ENCODE measurements at places on chromosomes 11 and 22.

DNA sequence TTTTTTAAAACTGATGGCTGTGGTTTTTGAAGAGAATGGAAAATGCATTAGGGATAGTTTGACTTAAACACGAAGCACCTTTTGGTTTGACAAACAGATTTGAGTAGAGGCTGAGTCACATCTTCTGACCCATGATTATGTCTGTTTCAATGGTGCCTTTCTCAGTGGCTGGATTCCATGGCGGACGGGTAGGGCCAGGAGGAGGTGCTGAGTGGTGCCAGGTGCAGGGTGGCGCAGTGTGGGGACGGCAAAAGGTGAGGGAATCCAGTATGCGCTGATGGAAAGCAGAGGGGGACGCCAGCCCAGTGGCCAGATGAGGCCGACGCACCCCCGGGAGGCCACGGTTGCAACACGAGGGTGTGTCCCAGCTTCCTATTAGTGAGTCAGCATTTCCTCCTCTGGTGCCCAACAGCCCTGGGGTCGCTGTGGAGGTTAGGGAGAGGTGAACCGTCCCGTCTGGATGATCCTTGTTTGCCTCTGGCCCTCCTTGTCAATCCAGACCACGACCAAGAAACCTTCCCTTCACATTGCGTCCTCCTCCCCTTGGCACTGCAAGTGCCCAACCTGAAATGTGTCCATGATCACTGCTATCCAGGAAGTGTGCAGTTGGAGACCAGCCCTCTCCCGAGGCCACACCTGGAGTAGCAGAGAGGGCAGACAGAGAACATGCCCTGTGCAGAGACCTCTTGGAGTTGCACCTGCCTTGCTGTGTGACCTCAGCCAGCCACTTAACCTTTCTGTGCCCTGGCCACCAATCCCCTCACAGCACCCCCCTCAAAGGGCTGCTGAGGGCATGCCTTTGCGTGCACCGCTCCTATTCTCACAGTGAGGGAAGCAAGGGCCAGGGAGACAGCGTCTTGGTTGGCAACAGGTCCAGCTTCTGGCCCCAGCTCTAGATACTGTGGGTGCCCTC is 32.5 kb upstream of the ATXN10 start:
- no peak for DNase-seq

DNA sequence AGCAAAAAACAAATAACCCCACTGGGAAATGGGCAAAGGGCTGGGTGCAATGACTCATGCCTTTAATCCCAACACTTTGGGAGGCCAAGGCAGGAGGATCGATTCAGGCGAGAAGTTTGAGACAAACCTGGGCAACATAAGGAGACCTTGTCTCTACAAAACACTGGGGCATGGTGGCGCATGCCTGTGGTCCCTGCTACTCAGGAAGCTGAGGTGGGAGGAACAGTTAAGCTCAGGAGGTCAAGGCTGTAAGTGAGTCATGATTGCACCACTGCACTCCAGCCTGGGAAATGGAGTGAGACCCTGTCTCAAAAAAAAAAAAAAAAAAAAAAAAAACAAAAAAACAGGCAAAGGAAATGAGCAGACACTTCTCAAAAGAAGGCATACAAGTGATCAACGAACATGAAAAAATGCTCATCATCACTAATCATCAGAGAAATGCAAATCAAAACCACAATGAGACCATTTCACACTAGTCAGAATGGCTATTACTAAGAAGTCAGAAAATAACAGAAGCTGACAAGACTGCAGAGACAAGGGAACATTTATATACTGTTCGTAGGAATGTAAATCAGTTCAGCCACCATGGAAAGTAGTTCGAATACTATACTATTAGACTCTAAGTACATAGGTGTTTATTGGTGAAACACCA is 48.2 kb upstream of the SMCO4 start:
- DNase-seq = no peak

DNA sequence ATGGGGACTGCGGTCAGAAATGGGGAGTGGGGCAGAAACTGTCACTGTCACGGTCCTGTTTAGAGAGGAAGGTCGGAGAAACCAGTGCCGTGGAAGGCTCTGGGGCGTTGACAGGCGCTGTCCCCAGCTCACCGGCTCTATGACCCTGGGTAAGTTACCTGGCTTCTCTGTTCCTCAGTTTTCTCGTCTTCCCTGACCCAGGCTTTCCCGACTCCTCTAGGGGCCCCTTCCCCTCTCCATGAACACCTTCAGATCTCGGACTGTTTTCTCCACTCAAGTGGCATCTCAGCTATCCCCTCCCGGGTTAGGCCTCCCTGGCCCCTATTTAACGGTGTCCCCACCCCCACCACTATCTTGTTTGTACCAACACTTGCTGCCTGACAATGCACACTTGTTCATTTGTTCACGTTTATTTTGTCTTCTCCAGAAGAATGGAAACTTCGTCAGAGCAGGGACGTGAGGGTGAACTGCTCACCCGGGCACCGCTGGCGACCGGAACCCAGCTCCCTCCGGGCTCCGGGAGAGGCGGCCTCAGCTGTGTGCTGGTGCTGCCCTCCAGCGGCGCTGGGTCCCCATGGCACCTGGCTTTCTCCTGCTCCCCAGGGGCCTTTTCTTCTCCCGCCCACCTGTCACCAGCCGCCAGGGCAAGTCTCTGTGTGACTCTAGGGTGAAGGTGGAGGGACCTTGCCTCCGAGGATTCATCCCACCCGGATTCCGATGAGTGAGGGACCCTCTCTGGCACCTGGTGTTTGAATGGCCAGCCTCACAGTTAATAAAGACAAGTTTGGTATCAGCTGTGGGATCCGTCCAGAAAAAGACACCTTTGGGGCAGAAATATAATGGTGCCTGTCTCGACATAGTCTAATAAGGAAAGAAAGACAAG is 33.1 kb upstream of the SLC35C1 start:
- DNase-seq = peak; percentile 80

DNA sequence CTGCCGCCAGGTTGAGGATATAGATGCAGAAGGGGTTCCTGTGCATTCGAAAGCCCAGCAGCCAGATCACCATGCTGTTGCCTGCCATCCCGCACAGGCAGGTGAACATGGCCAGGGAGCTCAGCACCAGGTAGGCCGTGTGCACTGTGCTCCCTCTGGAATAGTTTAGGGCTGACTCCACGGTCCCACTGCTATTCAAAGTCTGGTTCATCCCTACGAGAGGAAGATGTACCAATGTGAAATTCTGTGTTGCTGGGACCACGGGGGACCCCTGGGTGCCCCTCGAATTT is at the start of gene MRGPRD:
MRGPRD (minus strand) TSS at position 211 of the 290 bp plus-strand sequence; CDS start at position 211, 0 bp downstream.
- DNase-seq = no peak

DNA sequence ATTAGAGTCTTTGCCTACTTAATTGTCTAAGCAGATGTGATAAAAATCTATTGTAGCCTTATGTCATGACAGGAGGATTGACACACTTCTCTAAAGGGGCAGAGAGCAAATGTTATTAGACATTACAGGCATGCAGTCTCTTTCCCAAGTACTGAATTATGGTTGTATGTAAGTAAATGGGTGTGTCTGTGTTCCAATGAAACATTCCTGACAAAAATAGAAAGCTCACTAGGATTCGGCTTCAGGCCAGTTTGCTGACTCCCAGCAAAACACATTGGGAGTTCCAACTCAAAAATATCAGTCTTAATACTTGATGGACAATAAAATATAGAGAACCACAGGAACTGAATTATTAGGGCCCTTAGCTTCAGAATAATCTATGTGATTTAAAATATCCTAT is 1480.4 kb downstream of the FAM181B start:
- no peak for DNase-seq

GRCh38 chr11:132453406-132453805 is 1078.9 kb downstream of the OPCML start:
- DNase-seq = no peak

GRCh38 chr22:48340727-48341709 is 1486.7 kb downstream of the BRD1 start:
- DNase-seq = no peak

- DNase-seq = no peak
Measured at GRCh38 chr11:74783241-74783871, 34.7 kb downstream of the RNF169 start.

DNA sequence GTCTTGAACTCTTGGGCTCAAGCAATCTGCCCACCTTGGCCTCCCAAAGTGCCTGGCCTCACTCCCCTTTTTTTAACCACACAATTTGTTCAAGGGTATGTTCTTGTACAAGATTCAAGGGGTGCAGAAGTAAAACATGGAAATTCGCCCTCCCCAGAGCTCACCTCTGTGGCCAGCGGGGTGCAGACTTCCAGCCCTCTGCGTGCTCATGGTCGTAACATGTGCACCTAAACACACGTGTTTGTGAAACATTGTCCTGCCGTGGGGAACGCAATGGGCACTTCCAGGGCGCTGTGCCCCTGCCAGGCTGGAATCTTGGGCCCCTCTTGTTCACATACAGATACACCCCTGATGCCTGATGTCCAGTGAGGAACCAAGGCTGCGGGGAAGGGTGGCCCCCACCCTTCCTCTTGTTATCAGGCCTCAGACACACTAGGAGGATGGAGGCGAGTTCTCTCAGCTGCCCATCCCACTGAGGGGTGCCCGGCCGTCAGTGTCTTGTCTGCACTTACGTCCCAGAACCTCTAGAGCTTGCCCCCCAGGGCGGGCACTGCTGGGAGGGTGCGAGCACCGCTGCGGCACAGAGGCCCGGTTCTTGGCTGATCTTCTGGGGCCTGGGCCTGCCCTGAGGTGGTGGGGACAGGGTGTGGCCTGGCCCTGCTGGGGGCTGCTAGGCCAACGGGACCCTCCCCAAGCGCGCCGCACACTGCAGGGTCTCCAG is 4.1 kb upstream of the EPS8L2 start:
- no peak for DNase-seq

DNA sequence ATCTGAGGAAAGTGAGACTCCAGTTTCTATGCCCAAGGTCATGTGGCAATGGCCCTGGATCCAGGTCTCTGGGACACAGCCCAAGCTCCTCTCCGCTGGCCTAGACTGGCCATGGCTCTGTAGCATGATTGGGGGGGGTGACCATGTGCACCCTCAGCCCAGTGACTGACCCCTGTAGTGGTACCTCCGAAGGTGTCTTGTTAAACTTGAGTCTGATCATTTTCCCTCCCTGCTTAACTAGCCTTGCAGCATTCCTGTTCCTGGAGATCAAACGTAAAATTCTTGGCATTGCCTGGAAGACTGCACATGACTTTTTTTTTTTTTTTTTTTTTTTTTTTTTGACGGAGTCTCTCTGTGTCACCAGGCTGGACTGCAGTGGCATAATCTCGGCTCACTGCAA is 1116.0 kb downstream of the TBC1D22A start:
- DNase-seq = no peak

DNA sequence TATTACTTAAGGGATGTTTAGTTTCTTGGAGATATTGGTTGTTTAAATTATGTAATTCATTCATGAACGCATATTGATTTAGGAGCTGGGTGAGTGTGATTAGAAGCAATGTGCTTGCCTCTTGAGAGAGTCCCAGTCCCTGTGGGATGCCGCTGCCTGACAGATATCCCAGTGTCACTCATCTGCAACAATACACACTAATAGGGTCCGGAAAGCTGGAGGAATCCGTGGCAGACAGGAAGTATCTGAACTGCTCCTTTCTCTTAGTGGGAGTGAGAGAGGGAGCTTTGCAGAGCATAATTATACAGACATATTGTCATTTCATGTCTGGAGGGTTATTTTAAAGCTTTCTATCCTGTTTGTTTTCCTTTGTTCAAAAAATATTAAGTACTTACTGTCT is 17.4 kb downstream of the AMOTL1 start:
- no peak for DNase-seq

GRCh38 chr11:61647529-61647928 is 32.7 kb upstream of the DAGLA start:
- no peak for DNase-seq

DNA sequence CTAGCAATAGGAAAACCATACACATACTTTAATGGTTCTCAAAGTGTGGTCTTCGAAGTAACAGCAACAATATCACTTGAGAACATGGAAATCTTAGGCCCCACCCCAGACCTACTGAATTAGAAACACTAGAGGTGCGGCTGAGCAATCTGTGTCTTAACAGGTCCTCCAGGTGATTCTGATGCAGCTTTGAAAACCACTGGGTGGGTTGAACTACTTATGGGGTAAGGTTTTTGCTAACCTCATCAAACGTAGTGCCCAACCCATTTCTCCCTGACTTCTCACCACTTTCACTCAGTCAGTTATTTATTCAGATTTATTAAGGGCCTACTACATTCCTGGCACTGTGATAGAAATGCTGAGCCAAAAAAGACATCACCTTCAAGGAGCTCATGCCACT is 3.7 kb downstream of the MPZL2 start:
- no peak for DNase-seq

- DNase-seq = no peak
Measured at GRCh38 chr22:36377022-36377631, 10.6 kb downstream of the MYH9 start.

DNA sequence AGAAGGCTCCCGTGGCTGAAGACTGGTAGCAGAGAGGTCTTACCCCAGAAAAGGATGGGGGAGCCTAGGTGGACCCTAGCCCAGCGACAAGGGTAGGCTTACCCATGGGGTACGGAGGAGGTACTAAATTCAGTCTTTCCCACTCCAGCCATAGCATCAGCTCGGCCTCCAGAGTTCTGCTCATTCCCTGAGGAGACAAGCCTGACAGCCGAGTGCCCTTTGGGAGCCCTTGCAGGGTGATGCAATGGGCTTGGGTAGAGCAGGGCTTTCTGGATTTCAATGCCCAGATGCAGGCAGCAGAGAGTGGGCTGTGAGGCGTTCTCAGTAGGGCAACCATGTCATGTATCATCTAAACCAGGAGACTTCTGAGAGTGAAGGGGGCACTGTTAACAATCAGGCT is 124.7 kb downstream of the MICAL2 start:
- DNase-seq = no peak

DNA sequence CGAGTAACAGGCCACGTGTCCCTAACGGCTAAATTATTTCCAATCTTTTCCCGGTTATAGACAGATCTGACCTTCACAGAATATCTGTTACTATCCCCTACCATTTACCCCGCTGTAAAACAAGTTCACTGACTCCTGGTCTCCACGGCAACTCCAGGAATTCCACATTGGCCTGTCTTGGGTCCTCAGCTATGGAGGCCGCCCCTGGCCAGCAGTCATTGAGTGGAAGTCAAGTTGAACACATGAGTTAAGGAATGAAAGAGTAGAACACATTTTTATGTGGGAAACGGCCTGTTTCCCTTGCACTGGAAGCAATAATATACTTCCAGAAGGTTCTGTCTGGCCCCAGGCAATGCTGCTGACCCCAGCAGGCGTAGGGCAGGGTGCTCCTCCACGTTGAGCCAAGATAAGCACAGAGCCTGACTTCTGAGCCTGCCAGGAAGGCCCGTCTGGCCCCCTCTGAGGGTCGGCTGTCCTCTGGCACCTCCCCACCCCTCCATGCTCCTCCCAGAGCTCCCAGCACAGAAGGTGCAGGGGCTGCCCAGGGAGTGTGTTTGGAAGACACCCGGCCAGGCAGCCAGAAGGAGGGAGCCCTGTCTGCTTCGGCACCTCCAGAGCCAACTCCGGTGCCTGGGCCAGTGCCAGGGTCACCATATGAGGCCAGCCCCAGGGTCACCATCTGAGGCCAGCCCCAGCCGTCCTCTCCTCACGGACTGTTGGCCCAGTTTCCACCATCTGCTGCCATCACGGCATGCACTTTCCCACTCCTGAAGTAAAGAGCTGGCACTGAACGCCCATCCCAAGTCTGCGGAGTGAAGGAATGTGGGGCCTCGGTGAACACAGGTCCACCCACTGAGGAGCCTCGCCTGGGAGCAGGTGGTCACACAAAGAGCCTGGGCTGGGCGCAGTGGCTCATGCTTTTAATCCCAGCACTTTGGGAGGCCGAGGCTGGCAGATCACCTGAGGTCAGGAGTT is 813.2 kb downstream of the BRD1 start:
- DNase-seq = no peak

- no peak for DNase-seq
Measured at GRCh38 chr22:36552289-36552688, 23.3 kb upstream of the EIF3D start.

- DNase-seq = no peak
Measured at GRCh38 chr11:106236295-106236694, 158.8 kb downstream of the AASDHPPT start.

GRCh38 chr11:129277198-129277843 is 85.2 kb upstream of the ARHGAP32 start:
- DNase-seq = no peak

Data from activated CD4-positive, alpha-beta T cell treated with anti-CD3 and anti-CD28 coated beads for 24 hours (primary cell).